ENCODE measurements at places on chromosomes 2 and 18.

- DNase-seq, result no peak
Observed at GRCh38 chr2:179139506-179139905, 89.6 kb upstream of the CCDC141 start.

DNA sequence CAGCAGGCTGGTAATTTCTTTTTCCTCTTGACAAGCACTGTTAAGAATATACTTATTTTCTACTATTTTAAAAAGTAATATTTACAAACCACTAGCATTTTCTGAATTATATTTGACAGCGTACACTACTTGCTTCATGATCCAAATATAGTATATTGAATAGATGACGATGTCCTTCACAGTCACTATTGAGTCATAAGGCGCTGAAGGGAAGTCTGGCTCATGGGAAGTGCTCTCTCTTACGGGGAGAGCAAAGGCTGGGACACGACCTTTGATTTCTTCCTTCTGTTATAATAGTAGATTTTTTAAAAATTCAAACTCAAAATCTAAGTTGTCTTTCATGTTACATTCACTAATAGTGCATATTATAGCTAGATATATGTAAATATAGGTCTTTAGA is 357.1 kb downstream of the SOCS6 start:
- DNase-seq, result no peak

GRCh38 chr2:11742702-11743357 is 3.6 kb upstream of the LPIN1 start:
- DNase-seq, result no peak

GRCh38 chr2:68292108-68292710 is 27.5 kb downstream of the CNRIP1 start:
- no peak for DNase-seq

DNA sequence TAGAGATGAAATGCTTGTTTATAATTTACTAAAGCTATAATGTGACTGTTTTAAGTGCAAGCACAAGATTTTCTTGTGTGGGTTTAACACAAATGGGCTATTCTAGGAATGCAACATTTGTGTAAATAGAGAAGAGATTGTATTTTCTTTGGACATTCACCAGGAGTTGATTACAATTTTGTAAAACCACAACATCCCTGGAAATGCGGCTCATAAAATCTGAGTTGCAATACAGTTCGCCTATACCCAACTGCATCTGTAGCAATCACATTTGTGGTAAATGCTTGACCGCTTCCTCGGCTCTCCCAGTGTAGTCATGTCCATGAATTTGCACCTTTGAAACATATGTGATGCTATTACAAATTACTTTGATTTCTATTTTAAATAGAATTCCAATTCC is 348.7 kb upstream of the CDH20 start:
- no peak for DNase-seq

DNA sequence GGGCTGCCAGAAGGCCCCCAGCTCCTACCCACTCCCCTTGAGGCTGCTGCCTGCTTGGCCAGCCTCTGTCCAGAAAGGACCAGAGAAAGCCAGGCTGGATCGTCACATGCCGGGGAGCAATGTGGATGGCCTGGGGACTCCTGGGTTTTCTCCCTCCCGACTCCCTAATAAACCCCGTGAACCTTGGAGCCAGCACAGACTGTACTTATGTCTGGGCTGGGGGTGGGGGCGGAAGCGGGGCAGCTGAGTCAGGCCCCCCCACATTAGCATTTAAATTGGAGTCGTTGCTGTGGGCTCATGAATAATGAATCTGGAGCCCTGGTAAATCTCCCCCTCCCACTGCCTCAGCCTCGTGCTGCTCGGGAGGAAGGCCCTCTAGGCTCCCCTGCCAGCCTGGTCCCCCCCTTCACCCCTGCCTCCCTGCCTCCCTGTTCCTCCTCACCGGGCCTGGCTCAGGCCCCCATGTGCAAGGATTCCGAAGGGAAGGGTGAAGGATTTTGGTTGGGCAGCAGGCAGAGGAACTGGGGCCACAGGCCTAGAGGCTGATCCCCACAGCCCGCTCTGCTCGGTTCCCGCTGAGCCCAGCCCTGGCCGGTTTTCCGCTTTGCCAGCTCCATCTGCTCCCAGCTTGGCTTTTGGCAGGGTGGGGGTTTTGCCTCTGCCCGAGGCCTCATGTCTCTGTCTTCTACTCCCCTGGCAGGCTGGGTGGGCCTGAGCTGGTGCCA is 7.3 kb upstream of the ASIC4 start:
- DNase-seq, result no peak

GRCh38 chr2:172531309-172531708 is 24.6 kb upstream of the PDK1 start:
- DNase-seq, result no peak

DNA sequence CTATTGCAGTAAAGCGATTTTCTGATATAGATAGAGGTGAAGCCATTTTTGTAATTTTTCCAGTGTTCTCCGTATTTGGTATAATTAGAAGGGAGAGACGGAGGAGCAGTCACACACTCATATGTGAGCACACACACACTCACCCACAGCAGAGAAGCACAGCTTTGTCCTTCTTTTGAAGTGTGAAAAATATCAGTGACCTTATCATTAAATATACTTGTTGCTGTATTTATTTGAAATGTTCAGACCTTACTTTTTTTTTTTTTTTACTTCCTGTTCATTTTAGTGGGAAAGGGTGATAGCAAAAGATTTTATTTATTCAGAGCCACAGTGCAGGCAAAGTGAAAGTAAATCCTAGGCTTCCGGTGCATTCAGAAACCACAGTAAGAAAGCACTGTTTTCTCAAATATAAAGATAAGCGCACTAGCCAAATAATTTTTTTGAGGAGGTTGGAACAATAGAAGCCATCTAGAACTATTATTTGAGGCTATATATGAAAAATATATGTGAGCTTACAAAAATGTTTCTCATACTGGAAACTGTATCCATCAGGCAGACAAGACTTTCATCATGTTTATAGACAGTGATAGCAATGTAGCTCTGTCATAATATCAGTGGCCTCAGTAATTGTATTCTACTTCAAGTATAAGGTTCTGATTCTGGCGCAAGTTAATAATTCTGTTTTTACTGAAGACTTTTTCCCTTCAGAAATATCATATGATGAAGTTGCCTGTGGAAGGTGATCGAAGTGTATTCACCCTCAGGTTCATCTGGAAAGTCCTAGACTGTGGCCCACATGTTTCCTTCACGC is 37.2 kb downstream of the TSHZ1 start:
- DNase-seq, result no peak

GRCh38 chr2:29033656-29034055 is 40.7 kb downstream of the PCARE start:
- DNase-seq, result no peak

- DNase-seq, result no peak
Observed at GRCh38 chr2:97734061-97735051, 21.0 kb downstream of the ZAP70 start.

GRCh38 chr18:56517196-56517595 is 121.2 kb downstream of the TXNL1 start:
- no peak for DNase-seq

DNA sequence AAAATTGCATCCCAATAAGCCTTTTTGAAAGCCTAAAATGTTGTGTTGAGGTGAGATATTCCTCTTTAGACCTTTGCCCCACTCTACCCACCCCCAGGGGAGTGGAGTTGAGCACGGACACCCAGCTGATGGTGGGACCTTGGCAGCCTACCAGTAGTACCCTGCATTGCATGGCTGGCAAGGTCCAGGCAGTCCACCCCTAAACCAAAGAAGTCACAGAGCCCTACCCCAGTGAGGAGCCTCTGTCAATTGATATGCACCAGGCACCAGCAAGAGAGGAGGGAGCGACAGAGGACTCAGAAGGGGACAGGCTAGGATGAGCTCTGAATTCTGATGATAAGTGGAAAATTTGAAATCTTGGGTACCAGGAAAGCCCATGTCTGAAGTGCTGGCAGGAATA is 38.6 kb downstream of the MARCO start:
- no peak for DNase-seq

DNA sequence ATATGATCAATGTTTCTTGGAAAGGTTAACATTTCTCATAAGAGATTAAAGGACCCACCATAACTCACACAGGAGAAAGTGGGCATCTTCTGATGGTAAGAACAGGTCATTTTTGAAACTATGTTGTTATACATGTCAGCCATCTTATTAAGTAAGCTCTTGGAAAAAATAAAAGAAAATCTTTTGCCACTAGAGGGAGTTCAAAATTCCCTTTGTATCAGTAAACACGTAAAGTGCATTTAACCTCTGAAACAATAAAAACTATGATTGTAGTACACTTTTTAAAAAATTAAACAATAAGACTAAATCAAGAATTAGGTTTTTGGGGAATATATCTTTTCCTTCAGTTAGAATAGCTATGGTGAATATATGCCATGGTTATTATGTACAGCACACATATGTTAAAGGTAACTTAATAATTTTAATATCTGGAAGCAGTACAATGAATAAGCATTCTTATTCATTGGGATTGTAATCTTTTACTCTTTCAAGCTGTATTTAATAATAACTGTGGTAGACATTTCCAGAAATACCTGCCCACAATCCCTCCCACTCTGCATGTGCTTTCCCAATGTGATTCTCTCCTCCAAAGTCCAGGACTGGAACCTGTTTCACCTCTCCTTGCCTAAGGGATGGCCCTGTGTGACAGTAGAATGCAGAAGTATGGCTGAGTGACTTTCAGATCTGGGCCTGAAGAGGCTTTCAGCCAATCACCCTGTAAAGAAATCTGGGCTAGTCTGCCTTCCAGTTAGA is 64.2 kb downstream of the RBMS1 start:
- no peak for DNase-seq

DNA sequence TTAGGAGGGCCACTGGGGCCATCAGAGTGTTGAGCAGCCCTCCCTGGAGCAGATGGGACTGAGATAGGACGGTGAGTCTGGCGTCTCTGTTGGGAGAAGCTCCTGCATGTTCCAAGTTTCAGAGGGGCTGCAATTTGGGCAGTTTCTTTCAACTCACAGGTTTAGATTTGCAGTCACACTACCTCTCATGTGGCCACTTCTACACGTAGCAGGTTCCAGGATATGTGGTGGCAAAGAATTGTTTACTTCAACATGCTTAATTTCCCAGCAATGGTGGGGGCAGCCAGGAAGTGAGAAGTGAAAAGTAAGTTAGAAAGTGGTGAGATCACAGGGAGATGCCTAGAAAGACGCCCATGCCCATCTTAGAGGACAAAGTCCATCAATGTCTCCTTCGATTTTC is 9.3 kb downstream of the NCK2 start:
- no peak for DNase-seq

DNA sequence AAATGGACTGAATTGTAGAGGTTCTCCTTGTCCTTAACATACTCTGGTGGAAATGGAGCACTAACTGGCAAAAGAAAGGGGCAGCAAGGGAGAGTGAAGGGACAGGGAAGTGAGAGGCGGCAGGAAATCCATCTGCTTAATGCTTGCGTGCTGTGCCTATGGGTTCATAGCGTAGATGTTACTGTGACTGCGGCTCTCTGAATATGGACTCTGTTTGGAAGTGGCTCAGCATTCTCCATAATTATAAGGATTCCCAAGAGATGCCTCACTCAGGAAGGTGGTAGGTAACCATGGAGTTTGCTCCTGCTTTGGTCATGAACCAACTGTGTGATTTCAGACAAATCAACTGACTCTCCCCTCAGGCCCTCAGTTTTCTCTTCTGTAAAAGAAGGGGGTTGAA is 50.0 kb downstream of the MYO3B start:
- DNase-seq, result no peak

DNA sequence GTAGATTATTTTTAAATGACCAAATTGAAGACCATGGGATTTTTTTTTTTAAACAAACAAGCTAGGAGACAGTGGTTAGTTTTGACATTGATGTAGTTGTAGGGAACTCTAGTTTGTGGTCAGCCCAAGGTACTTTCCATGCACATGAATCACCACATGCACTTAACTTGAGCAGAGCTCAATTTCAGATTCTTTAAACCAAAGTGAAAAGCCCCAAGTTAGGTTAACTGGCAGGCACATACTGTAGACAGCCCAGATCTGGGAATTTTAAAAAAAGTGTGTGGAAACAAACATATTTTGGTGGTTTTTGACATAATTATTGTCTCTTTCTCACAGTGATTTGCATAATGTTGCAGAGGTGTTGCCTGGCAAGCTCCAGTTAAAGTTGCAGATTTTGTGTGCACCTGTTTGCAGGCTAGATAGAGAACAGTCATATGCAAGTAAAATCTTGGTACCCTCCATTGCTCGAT is 88.4 kb downstream of the BCL2L11 start:
- no peak for DNase-seq

GRCh38 chr2:196410008-196410407 is 229.5 kb upstream of the CCDC150 start:
- no peak for DNase-seq

DNA sequence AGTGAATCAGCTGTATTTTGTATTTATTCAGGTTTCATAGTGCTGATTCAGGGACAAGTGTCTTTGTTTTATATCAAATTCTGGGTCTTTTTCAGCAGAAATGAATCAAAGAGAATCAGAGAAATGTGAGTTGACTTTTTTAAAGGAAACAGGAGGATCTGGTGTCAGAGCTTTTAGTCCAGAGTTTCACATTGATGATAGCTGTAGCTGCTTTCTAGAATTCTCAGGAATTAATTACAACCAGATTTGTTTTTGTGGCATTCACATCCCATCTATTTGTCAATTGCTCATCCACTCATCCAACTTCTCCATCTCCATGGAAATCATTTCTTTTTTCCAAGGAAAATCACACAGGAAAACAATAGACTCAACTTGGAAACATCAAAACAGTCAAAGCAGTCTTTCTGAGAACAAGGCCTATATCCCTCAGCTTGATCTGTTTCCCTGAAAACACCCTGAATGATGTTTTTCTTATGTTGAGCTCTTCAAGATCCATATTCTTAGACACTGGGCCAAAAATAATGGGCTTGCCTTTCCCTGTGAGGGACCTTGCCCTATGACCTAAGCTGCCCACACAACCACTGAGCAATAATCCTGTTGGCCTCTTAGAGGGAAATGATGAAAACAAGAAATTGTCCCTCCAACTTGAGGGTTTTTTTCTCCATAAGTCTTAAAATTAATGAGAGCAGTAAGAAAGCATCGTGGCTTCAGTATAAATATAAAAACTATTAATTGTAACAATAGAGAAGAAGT is 249.5 kb upstream of the FN1 start:
- DNase-seq, result no peak

DNA sequence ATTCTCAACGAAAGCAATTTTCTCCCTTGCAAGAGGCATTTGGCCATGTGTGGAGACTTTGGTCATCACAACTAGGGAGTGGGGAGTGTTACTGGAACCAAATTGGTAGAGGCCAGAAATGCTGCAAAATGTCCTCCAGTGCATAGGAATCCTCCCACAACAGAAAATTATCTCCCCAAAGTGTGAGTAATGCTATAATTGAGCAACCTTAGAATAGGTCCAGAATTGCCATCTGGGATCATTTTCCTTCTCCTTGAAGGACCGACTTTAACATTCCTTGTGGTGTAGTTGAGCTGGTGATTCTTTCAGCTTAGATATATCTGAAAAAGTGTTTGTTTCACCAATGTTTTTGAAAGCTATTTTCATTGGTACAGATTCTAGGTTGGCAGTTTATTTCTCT is 111.2 kb upstream of the SMIM21 start:
- no peak for DNase-seq

GRCh38 chr18:50987261-50987660 is 19.4 kb downstream of the ELAC1 start:
- DNase-seq, result no peak

- DNase-seq, result no peak
Observed at GRCh38 chr2:64267699-64268098, 123.5 kb upstream of the PELI1 start.

- no peak for DNase-seq
Observed at GRCh38 chr2:134792186-134792585, 46.2 kb upstream of the ACMSD start.

GRCh38 chr2:162011706-162012564 is 62.1 kb downstream of the DPP4 start:
- DNase-seq, result no peak
